ENCODE measurements at places on chromosomes 5 and 9. TPM values are rescaled to one million over a fixed set of nuclear protein-coding genes. Genes with fewer than 3 reads are reported as not detected.
A peak's percentile ranks its signal among the peaks of the same experiment; 100 is the strongest.

DNA sequence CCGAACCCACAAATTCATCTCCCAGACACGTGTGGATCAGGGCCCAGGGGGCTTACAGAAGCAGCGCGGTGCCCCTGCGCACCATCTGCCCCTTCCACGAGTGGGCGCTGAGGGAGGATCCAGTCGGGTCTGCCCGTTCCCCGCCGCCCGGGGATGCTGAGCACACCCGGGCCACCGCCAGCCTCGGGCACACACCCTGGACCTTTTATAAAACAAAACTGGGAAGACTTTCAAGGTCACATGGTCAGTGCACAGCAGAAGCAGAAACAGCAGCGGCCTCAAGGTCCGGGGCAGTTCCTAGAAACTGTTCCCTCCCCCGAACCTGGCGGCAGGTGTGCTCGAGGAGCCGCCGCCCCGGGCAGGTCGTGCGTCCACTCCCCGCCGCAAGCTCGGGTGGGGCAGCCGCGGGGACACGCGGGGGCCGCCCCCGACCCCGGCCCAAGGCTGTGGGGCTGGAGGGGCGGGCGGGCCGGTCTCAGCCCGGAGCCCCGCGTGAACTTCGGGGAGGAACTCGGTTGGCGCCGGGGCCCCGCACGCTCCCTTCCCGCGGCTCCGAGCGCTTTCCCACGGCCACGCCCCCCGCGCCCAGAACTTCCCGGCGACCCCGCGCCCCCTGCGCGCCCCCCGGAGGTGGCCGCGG is 633 bp upstream of the PPP1R26 start:
- peaks cover 11% of the 10 kb centered on the region for H3K4me1 ChIP-seq
- H3K36me3 ChIP-seq, result no peaks in the 10 kb centered on the region
- no peaks in the 10 kb centered on the region for H3K27me3 ChIP-seq
- H3K4me3 ChIP-seq, result peak overlapping the region; percentile 65
- DNase-seq, result peak; percentile 66

GRCh38 chr9:95431286-95431685 is 85.5 kb downstream of the PTCH1 start:
- no peak overlapping the region for H3K27ac ChIP-seq
- H3K4me1 ChIP-seq, result no peaks in the 10 kb centered on the region
- no peak for DNase-seq
- H3K4me3 ChIP-seq, result no peak overlapping the region
- H3K36me3 ChIP-seq, result no peaks in the 10 kb centered on the region

GRCh38 chr9:89649039-89649691 is 44.4 kb downstream of the GADD45G start:
- no peak for DNase-seq
- H3K36me3 ChIP-seq, result no peaks in the 10 kb centered on the region
- no peak overlapping the region for H3K27ac ChIP-seq
- no peak overlapping the region for H3K4me3 ChIP-seq

DNA sequence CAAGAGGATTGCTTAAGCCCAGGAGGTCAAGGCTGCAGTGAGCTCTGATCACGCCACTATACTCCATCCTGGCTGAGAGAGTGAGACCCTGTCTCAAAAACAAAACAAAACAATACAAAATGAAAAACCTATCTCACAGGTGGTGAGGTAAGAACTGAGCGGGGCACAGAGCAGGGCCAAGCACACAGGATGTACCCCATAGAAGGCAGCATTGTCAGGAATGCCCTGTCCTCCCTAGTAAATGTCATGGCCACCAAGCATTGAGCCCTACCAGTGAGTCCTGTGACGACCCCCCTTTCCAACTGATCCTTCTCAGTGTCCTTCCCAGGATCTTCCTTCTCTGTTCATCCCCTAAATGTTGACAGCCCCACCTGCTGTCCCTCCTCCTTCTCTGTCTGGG is 44.6 kb upstream of the ALDH1B1 start:
- DNase-seq, result no peak
- H3K4me3 ChIP-seq, result no peak overlapping the region
- no peaks in the 10 kb centered on the region for H3K4me1 ChIP-seq
- H3K36me3 ChIP-seq, result no peaks in the 10 kb centered on the region
- H3K27ac ChIP-seq, result no peak overlapping the region

GRCh38 chr9:37925006-37925405 is 21.1 kb upstream of the SLC25A51 start:
- DNase-seq, result no peak
- H3K4me3 ChIP-seq, result no peak overlapping the region
- H3K27me3 ChIP-seq, result no peaks in the 10 kb centered on the region
- no peak overlapping the region for H3K27ac ChIP-seq

DNA sequence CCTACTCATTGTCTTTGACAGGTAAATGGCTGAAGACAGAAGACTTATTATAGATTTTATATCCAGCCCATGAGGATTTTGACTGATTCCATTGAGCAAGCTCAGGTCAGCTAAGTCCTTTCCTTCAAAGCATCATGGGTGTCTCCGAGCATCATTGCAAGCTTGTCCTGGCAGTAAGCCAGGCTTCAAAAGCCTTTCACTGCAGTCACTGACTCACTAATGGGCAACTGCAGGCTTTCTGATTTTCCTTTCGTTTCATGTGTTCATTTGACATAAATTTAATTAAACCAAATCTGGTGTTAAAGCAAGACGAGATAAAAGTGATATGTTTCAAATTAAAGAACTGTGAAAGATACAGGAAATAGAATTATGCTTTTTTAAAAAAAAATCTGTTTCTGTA is 426.2 kb downstream of the ANXA1 start:
- no peak overlapping the region for H3K4me3 ChIP-seq
- no peaks in the 10 kb centered on the region for H3K4me1 ChIP-seq
- DNase-seq, result peak; percentile 6
- H3K36me3 ChIP-seq, result no peaks in the 10 kb centered on the region
- no peak overlapping the region for H3K27ac ChIP-seq

- H3K27ac ChIP-seq, result no peak overlapping the region
- no peak for DNase-seq
- no peak overlapping the region for H3K4me3 ChIP-seq
- H3K36me3 ChIP-seq, result no peaks in the 10 kb centered on the region
Observed at GRCh38 chr9:118303216-118303615, 599.0 kb downstream of the TLR4 start.

GRCh38 chr9:124257844-124258606 is at the start of gene NEK6:
NEK6 (plus strand) TSS chr9:124257949; CDS start chr9:124301965, 44,016 bp downstream.
- no peaks in the 10 kb centered on the region for H3K27me3 ChIP-seq
- H3K27ac ChIP-seq, result peak within 1 kb of the TSS; percentile 98
- peak within 1 kb of the TSS; percentile 83 for H3K4me3 ChIP-seq

DNA sequence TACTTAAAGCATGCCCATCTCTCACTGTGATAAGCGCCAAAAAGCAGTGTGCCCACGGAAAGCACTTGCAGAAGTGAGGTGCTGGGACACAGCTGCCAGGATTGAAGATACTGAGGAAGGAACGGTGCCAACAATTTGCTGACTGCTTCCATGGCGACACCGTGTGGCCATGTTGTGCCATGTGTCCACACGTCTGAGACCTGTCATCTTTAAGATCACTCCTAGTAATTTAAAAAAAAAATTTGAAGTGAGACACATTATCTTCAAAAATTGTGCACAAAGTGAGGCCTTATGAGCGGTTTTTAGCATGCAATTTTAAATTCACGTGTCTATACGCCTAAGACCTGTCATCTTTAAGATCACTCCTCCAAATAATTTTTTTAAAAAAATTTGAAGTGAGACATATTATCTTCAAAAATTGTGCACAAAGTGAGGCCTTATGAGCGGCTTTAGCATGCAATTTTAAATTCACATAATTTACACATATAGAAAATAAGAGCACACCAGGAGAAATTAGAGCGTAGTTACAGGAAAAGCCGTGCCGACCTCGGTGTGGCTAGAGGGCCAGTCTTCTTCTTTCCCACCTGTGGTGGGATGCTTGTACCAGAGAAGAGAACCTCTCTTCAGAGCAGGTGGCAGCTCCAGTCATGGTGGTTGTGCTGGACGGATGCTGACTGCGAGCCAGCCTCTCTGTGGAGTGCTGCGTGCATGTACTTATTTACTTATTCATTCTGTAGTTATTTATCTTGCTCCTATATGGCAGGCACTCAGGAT is 21.4 kb upstream of the FLT4 start:
- no peaks in the 10 kb centered on the region for H3K4me1 ChIP-seq
- peak; percentile 56 for DNase-seq
- H3K27me3 ChIP-seq, result peaks cover 22% of the 10 kb centered on the region
- H3K4me3 ChIP-seq, result no peak overlapping the region
- H3K27ac ChIP-seq, result no peak overlapping the region
- H3K36me3 ChIP-seq, result no peaks in the 10 kb centered on the region

DNA sequence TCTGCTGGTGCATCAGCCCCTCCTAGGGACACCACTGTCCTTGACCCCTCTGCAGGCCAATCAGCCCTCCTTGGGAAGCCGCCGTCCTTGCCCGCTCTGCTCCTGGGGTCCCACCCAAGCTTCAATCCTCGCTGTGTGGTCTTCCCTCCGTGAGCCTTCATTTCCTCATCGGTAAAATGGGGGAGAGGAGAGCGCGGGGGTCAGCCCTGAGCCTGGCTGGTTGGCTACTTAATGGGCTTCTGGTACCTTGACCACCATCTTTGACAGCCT is 12.7 kb upstream of the SLC2A6 start:
- DNase-seq, result no peak
- no peak overlapping the region for H3K4me3 ChIP-seq
- no peak overlapping the region for H3K27ac ChIP-seq
- peaks cover 14% of the 10 kb centered on the region for H3K27me3 ChIP-seq

DNA sequence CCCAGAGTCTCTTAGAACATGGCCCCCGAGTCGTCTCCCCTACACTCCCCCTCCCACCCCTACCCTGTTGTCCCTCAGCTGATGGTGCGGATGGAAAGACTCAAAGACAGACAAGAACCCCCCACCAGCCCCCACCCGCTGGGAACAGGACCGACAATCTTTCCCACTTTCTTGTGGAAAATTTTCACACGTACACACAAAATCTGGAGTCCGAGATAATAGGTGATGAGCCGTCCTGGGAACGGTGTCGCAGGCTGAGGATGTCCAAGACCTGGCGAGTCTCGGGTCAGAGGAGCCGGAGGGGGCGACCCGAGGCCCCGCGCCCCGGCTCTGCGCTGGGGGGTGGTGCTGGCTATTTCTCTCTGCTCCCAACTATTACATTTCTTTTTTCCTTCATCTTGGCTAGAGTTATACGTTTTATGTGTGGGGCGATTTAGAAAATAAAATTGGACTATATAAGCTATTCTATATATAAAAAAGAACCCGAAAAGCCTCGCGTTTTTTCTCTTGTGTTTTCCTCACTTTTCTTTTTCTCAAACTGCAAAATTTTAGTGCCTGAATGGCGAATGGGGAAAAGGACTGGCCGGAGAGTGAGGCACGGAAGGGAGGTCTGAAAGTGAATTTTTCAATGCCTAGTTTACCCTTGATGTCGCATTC is 188.8 kb downstream of the MEF2C start:
- no peak overlapping the region for H3K27ac ChIP-seq
- peaks cover 12% of the 10 kb centered on the region for H3K4me1 ChIP-seq
- H3K36me3 ChIP-seq, result no peaks in the 10 kb centered on the region
- no peak overlapping the region for H3K4me3 ChIP-seq

- no peak for DNase-seq
- H3K4me3 ChIP-seq, result no peak overlapping the region
- H3K27ac ChIP-seq, result no peak overlapping the region
- peaks cover 9% of the 10 kb centered on the region for H3K27me3 ChIP-seq
- H3K4me1 ChIP-seq, result no peaks in the 10 kb centered on the region
Observed at GRCh38 chr5:36795366-36795765, 81.2 kb upstream of the NIPBL start.

Gene POMT1
- total RNA-seq, result 46.0 TPM

Gene PCDHB11
- 0.38 TPM for total RNA-seq

Gene UNC13B
- total RNA-seq, result 11.9 TPM

Gene ROPN1L
- total RNA-seq, result 0.86 TPM

Gene LAMC3
- not detected for total RNA-seq

Gene PCDHA6
- total RNA-seq, result 0.22 TPM

Gene SIT1
- not detected for total RNA-seq

Gene ADAMTS19
- total RNA-seq, result not detected

Gene PDCD1LG2
- total RNA-seq, result 36.8 TPM

Gene RAD17
- total RNA-seq, result 15.8 TPM

Gene PKD2L2
- not detected for total RNA-seq

Gene GPR150
- not detected for total RNA-seq

Gene PRR16
- total RNA-seq, result 33.0 TPM

Measured in GM23248 (cell line).